Karpas-422 (cell line): ENCODE measurements at places on chromosomes 1 and 21. TPM values are rescaled to one million over a fixed set of nuclear protein-coding genes. Genes with fewer than 3 reads are reported as not detected.
A peak's percentile ranks its signal among the peaks of the same experiment; 100 is the strongest.

The TRIM67 gene
- not detected in 2 replicates for total RNA-seq

The IFI6 gene
- total RNA-seq, result 67.3 and 88.2 TPM in 2 replicates

The CSRP1 gene
- total RNA-seq, result 39.8 and 51.8 TPM in 2 replicates

The NUP210L gene
- not detected in 2 replicates for total RNA-seq

The PTAFR gene
- 37.8 and 74.2 TPM in 2 replicates for total RNA-seq

The CFHR2 gene
- not detected in 2 replicates for total RNA-seq

The TPTE gene
- not detected in 2 replicates for total RNA-seq

The SFN gene
- total RNA-seq, result 0.47 and 1.0 TPM in 2 replicates

The PTPN22 gene
- total RNA-seq, result 22.8 and 43.3 TPM in 2 replicates

The TOR1AIP1 gene
- total RNA-seq, result 22.6 and 51.0 TPM in 2 replicates

The HPCAL4 gene
- total RNA-seq, result 0.15 TPM in 1 of 2 replicates, not detected in the other

The PTCH2 gene
- 0.04 and 0.43 TPM in 2 replicates for total RNA-seq

The RGSL1 gene
- 0.22 and 0.97 TPM in 2 replicates for total RNA-seq

GRCh38 chr1:66343569-66344325, 190.2 kb upstream of the SGIP1 start:
- DNase-seq, result no peak

- DNase-seq, result no peak
These were observed 67.5 kb upstream of the ANGPTL1 start for GRCh38 chr1:178938101-178938958.

GRCh38 chr1:172818841-172819527, 160.1 kb downstream of the FASLG start:
- peak; percentile 99 for DNase-seq

GRCh38 chr1:210686841-210687240, 358.1 kb downstream of the HHAT start:
- no peak for DNase-seq

DNA sequence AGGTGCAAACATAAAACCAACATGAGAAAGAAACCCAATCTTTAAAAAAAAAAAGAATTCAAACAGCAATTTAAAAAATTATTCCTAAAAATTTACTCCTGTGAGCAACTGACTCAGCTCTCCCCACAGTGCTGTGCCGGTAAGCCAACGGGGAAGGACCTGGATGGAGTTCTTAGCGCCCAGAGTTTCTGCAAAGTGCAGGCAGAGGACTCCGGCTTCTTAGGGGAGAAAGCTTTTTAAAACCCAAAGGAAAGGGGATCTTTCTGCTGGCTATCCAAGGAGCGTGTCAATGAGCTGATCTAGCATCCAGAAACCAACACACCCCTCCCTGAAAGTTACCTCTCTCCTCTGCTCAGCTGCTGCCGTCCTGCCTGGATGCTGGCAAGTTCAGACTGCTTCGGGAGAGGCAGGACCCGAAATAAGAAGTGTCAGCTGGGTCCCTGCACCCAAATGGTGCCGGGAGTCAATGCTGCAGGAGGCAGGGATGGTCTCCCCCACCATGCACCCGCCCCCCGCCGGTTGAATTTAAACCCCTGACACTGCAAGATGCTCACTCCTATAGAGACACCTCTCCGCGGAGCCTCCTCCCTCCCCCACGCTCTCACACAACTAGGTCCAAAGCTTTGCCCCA, 32.2 kb upstream of the H6PD start:
- DNase-seq, result no peak

DNA sequence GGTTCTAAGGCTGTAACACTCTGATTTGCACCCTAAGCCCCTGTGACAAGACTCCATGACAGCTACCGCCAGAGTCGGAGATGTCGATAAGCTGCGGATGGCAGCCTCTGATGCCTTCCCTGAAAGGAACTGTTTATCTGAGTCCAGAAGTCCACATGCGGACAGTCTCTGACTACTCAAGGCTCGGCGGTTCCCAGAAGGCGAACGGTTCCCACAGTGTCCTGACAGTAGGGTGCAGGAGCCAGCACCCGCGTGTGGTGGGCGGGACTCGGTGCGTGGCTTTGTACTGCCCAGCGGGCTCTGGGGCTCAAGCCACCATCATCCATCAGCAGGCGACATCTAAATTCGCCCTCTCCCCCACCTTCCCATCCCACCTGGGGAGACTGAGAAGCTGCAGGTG, 30.7 kb downstream of the LRP8 start:
- DNase-seq, result no peak

DNA sequence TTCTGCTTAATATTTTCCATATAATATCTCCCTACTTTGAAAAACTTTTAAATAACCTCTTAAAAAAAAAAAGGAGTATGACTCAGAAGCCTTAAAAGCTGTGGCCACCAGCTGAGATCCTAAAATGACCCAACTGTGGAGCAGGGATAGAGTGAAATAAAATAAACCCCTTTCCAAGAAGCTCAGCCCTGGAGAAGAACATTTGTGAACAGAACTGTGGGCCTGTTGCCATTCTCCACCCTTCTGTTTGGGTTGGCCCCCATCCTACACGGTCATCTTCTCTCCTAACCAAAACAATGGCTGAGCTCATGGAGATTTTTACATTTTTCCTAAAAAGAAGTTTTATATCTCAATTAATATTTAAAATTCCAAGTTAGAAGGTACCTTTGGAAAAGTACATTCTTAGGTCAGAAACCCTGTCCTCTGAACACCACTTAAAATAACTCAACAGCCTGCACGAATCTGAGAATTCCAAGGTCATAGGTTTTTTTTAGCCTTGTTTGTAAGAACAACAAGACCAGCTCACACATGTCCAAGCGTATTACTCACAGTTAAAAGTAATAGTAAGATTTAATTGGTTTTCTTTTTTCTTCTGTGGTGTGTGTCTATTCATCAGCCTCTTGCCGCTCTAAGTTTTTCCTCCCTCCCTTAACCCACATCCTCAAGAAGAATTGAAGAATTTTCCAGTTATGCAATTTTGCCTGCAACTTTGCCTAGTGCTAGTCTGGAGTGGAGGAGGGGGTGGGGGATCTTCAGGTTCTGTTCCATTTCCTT, 107.7 kb upstream of the ERRFI1 start:
- no peak for DNase-seq

DNA sequence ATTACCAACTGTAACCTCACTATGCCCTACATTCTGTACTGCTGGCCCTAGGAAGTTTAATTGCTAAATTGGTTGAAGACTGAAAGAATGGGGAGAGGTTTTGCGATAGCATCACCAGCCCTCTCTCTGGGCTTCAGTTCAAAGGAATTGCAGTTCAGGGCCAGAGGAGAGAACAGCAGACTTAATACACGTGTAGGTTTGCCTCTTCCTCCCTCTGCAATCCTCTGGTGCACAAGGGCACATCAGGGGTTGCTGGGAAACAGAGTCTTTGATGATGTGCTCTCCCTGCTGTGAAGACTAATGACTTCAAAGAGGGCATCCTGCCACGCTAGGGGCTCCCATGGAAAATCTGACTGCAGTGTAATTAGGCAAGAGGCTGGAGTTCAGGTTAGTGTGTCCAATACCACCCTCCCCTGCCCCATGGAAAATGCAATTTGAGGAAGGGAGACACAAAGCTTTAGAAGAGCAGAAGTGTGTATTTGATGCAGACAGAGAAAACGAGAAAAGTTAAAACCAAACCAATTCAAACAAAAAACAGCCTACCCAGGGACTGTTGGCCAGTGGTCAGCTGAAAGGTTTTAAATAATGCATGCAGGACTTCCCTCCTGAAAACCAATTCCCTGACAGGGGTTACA, 167.9 kb downstream of the ASTN1 start:
- no peak for DNase-seq

GRCh38 chr1:57949168-57949567, 525.3 kb upstream of the DAB1 start:
- DNase-seq, result peak; percentile 53

GRCh38 chr1:244802041-244802440, 33.4 kb upstream of the COX20 start:
- DNase-seq, result no peak

- no peak for DNase-seq
These were observed 39.1 kb upstream of the FHAD1 start for GRCh38 chr1:15207829-15208429.

- no peak for DNase-seq
These were observed 125.5 kb downstream of the CLEC20A start for GRCh38 chr1:178371235-178371634.

GRCh38 chr1:3313576-3313950, 140.9 kb upstream of the ARHGEF16 start:
- no peak for DNase-seq

- DNase-seq, result peak; percentile 29
These were observed 26.3 kb downstream of the CTNNBIP1 start for GRCh38 chr1:9883585-9884449.

GRCh38 chr1:3560251-3560871, 50.9 kb downstream of the MEGF6 start:
- DNase-seq, result no peak

DNA sequence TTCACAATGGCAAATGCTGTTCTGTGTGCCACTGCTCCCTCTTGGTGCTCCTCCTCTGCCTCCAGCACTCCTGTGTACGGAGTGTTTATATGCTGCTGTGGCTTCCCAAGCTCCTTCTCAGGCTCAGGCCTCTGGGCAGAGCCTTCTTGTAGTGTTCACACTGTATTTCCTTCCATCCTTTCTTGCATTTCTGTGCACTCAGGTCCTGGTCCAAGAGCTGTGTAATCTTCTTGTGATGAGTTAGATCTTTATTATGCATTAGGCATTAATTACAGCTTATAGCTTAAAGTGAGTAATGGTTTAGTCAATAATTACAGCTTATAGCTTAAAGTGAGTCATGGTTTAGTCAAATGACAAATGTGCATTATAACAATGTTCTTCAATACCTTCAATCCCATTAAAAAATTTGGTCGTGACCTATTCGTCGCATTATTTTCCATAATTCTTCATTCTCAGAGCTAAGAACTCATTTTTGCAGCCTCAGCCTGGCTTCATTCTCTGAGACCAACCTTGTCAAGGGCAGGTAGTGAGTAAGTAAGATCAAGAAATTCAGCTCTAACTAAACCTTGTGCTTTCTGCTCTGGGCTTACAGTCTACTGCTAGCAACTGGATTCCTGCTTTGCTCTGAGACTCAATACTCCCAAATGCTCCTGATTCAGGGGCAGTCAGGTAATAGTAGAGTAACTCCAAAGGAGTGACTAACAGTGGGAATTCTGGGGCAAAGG, 154.5 kb upstream of the SPAG17 start:
- DNase-seq, result no peak

GRCh38 chr1:229388897-229389580, 44.9 kb downstream of the ACTA1 start:
- no peak for DNase-seq

DNA sequence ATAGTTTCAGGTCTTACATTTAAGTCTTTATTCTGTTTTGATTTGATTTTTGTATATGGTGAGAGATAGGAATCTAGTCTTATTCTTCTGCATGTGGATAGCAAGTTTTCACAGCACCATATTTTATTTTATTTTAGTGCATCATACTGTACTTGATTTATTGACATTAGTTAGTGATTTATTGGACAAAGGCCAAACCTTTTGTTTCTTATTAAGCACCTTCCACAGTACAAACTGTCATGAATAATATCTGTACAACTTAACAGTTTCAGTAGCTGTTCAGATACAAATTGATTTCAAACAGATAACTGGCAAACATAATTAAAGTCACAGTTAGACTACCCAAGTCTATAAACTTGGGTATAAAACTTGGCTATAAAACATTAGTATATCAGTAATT, 15.8 kb downstream of the CD1D start:
- no peak for DNase-seq

- DNase-seq, result no peak
These were observed 39.1 kb upstream of the LRP8 start for GRCh38 chr1:53366901-53367502.

DNA sequence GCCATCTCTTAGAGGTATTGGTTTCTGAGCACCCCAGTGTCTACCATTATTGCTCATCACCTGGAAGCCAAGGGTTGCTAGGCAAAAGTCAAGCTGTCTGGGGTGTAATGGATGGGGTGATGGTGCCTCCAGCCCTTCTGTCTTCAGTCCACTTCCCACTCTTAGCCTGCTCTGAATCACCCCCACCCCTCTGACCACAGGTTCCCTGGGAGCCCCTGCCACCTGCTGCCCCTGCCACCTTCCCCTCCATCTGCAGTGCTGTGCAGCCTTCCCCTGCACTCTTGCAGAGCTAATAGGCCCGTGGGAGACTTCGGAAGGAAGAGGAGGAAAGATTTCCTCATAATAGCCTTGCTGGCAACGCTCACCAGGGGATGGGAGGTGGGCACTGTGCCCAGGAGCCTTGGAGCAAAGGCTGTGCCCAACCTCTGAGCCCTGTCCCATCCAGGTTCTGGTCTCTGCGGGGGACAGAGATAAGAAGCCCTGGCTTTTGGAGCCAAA, 35.5 kb downstream of the CAPN2 start:
- no peak for DNase-seq

DNA sequence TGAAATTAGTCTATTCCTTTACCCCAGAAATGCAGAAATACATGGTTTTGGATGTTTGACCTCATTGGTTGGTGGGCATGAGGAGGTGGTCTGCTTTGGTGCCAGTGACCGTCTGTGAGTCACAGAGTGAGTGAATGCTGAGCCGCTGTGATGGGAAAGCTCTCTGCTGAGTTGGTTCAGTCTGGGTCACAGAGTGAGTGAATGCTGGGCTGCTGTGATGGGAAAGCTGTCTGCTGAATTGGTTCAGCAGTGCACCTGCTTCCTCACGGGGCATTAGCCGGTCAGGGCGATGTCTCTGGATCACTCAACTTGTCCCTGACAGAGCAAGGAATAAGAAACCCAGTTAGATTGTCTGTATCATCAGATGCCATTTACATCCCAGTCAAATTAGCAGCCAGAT, 40.8 kb downstream of the ADARB1 start:
- no peak for DNase-seq

DNA sequence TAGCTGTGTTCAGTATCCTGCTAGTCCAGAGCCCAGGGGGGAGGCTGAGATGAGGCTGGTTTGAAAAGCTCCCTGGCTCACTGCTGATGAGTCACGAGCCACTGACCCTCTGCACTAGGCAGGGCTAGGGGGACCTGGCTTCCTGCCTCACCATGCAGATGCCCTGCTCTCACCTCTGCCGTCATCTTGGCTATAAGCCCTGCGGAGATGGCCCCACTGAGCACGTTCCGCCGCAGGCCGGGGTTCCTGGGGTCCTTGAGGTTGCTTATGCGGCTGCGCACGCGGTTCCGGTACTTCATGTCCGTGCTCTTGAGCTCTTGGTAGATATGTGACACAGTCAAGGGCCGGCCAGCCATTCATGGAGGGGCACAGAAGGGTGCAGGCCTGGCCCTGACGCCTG, 24.1 kb upstream of the ZNF436 start:
- DNase-seq, result no peak
